NCI-H2029 treated with DMSO at 0.1 percent for 48 hours (cell line): ENCODE measurements at places on chromosomes 12 and 14.

DNA sequence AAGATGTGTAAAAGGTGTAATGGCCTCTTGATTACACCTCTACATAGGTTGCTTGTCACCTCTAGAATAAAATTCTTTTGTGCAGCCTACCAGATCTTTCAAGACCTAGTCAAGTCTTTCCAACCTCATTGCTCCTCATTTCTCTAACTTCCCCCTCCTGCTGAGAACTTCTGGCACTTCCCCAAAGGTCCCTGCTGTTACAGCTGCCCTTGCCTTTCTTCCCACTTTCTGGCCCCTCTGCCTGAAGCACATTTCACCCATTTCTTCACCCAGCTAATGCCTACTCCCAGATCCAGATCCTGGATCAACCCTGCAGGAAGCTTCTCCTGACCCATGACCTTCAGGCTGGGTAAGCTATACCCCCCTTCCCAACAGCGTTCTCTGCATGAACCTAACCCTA is 1.5 kb downstream of the TSHR start:
- no peak for DNase-seq

- no peak for DNase-seq
Observed at GRCh38 chr14:94043111-94043755, 17.1 kb downstream of the OTUB2 start.

- DNase-seq, result no peak
Observed at GRCh38 chr14:54497224-54497623, 8.4 kb upstream of the GMFB start.

DNA sequence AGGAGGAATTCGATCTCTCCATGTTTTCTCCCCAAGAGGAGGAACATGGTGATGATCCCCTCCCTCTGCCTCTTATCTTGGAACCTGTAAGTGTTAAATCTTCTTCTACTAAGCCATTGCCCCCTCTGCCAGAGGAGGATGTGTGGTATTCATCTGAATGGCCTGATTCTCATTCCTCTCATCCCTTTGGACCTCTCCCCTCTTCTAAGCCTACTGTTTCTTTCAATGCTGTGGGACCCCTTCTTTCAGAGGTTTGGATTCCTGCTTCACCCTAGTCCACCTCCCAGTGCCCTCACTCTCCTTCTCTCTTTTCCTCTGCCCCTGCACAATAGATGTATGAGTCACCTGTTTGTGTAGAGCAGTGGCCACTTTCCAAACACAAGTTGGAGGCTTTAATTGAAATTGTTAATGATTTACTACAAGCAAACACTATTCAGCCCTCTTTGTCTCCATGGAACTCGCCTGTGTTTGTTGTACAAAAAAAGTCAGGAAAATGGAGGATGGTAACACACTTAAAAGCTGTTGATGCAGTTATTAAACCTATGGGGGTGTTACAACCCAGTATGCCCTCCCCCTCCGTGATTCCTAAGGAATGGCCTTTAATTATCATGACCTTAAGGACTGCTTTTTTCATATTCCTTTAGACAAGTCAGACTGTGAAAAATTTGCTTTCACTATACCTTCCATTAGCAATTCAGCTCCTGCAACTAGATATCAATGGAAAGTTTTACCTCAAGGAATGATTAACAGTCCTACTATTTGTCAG is 192.1 kb upstream of the ALG10B start:
- no peak for DNase-seq

- no peak for DNase-seq
Observed at GRCh38 chr14:98156411-98156810, 1115.6 kb downstream of the BCL11B start.

GRCh38 chr12:111239235-111239634 is 129.7 kb downstream of the PHETA1 start:
- DNase-seq, result no peak

DNA sequence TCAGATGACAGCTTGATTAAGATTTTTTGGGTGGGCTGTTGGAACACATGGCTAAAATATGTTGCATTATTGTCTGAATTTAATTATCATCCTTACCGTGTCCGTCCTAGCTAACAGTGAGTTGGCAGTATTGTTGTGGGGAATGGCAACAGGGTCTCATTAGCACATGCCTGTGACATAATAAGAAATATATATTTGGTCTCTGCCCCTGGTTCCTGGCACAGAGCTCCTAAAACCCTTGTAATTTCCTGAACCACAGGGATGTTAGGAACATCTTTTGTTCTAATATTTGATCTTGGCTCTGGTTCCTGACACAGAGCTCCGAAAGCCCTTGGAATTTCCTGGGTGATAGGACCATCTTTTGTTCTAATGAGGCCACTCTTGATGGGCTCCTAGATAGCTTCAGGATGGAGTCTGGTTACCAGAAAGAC is 76.0 kb downstream of the SYNE2 start:
- peak; percentile 63 for DNase-seq

- DNase-seq, result no peak
Observed at GRCh38 chr12:105681341-105681740, 350.9 kb downstream of the C12orf75 start.

- no peak for DNase-seq
Observed at GRCh38 chr12:68227356-68227755, 1.7 kb upstream of the IL26 start.

- DNase-seq, result no peak
Observed at GRCh38 chr14:51978681-51979085, 10.7 kb upstream of the RTRAF start.

- no peak for DNase-seq
Observed at GRCh38 chr14:81062816-81063215, 107.4 kb downstream of the TSHR start.

- peak; percentile 30 for DNase-seq
Observed at GRCh38 chr12:85575120-85576096, 260.8 kb downstream of the RASSF9 start.

- DNase-seq, result no peak
Observed at GRCh38 chr14:49907186-49907585, 14.3 kb downstream of the ARF6 start.

GRCh38 chr12:100553936-100554335 is 19.5 kb upstream of the GAS2L3 start:
- no peak for DNase-seq

DNA sequence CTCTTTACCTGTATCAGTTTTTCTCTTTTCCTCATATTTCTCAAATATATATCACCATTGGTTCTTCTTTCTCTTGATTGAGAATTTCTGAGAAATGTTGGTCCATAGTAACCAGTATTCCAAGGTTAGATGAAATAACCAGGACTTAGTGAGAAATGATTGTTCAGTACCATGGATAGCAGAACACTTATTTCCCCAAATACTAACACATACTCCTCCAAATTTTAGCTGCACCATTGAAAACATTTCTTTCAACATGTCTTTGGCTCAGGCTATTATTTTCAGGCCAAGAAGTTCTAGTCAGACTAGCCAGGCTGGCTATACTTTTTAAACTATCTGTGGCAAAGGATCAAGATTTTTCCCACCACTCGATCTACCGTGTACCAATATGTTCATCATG is 113.3 kb downstream of the PTPRO start:
- DNase-seq, result no peak

GRCh38 chr12:66120477-66120876 is 10.1 kb downstream of the LLPH start:
- DNase-seq, result no peak

DNA sequence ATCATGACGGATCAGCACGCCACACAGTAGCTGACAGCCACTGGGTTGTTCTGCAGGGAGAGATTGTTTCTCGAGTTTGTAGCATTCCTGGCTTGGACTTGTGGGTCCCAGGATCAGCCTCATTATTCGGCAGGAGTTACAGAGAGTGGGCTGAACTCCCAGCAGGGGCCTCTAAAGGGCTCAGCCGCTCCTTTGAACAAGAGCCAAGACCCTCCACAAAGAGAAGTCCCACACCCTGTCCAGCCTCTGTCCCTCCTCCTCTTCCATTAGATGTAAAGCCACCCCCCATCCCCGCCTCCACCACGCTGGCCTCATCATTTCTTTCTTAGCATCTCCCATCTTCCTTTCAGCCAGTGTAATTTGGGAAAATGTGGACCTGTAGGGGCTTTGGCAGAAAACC is 96.7 kb upstream of the HSPB8 start:
- no peak for DNase-seq

DNA sequence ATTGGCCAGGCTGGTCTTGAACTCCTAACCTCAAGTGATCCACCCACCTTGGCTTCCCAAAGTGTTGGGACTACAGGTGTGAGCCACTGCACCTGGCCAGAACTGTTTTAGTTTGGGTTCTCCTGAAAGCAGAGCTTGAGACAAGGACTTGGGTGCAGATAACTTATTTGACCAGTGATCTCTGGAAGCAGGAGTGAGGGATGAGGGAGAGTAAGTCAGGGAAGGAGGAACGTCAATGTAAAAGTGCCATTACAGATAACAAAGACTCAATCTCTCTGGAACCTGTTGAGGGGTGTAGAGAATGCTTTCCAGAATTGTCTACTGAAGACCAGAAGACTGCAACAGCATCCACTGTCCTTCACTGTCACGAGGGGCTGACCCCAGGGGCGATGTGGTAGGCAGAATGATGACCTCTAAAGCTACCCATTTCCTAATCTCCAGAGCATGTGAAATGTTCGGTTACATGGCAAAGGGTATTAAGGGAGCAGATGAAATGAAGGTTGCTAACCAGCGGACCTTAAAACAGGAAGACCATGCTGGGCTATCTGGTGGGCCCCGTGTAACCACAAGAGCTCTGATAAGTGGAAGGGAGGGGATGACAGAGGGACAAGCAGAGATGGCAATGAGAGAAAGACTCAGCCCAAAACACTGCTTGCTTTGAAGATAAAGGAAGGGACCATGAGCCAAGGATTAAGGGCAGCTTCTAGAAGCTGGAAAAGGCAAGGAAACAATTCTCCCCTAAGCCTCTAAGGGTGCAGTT is 207.8 kb downstream of the RBM19 start:
- no peak for DNase-seq

GRCh38 chr14:92582706-92583452 is 69.3 kb downstream of the RIN3 start:
- no peak for DNase-seq

DNA sequence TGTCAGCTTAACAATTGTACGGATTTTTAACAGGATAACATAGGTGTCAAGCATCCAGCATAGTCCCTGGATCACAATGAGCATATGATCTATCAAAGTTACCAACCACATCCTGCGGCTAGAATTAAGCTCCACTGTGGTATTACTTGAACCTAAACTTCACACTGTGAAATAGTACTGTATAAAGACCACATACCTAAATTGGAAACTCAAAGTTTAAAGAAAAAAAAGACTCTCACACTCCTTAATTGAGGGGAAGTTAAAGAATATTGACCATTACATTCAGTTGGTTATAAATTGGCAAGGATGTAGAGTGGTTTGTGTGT is 133.0 kb upstream of the PZP start:
- no peak for DNase-seq

GRCh38 chr12:47419497-47419896 is 286.3 kb downstream of the RPAP3 start:
- no peak for DNase-seq

DNA sequence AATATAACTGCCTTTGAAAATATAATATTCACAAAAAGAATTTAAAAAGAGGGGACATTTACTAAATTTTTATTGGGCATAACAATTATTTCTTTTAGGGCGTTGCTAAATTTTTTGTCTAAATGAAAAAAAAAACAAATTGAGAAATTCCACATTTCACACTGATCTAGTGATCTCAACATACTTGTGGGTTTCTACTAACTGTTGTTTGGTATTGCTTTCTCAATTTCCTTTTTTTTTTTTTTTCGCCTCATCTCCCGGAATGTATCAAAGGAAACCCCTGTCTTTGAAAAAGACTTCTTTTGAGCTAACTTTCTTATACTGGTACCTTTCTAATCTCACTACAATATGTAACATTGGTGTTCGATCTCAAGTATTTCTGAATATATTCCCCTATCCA is at the start of gene CLEC4D:
TSS of gene CLEC4D (plus strand) at position 248 of the 400 bp plus-strand sequence. CDS start 230 bp downstream, outside the sequence.
- no peak for DNase-seq

- no peak for DNase-seq
Observed at GRCh38 chr14:54220071-54220703, 176.6 kb upstream of the CDKN3 start.

DNA sequence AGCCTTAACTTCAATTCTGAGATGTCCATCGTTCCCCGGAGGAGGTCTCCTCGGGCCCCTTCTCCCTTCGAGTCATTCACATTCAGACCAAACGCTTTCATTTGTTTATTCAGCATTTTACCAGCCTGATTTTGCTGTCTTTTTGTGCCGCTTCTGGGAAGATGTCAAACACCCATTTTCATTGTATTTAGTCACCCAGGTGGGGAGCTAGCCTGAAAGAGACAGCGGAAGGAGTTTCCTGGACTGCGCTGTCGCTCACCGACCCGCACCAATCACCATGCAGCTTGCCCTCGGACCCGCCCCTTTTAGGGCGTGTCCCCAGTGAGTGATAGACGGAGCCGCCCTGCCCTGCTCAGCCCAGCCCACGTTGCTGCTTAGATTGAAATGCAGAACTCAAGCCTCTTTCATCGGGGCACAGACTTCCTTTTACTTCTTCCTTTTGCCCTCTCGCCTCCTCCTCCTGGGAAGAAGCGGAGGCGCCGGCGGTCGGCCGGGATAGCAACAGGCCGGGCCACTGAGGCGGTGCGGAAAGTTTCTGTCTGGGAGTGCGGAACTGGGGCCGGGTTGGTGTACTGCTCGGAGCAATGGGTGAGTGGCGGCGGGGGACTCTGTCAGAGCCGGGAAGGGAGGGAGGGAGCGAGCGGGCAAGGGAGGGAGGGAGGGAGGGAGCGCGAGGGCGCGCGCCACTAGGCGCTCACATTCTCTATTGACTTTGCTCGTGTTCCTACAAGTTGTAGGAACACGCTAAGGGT is at the start of gene PAX9:
TSS of gene PAX9 (plus strand) at position 355 of the 752 bp plus-strand sequence. CDS start at position 585, 230 bp downstream.
- peak; percentile 91 for DNase-seq

DNA sequence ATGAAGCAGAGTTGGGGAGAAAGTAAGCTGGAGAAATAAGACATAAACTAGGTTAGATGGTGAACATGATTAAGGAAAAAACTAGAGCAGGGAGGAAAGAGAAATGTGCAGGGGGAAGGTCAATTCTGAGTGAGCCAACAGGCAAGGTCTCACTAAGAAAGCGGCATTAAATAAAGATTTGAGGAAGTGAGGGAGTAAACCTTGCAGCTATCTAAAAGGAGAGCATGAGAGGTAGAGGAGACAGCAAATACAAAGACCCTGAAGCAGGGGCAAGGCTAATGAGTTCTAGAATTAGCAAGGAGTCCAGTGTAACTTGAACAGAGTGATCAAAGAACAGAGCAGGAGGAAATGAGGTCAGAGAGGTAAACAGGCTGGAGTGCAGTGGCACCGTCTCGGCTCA is 4.4 kb upstream of the SOCS2 start:
- no peak for DNase-seq

GRCh38 chr14:76324133-76324532 is 51.8 kb upstream of the ESRRB start:
- DNase-seq, result no peak
